Epithelial cell of esophagus (primary cell): ENCODE measurements at places on chromosomes 12 and 14.

DNA sequence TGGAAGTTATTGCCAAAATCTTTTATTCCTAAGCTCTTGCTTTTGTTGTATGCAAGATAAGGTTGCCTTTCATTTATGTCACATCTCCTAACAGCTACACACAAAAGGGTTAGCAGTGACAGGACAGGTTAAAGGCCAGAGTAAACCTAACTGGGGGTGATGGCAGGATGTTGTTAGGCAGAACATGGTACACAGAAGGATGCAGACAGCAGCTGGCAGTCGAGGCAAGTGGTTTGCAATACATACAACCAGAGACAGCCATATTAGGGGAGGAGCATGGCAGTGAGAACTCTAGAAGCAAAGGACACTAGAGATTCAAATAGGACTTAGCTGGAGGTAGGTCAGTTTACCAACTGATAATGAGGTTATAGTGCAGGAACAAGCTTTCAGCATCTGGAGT is 2.7 kb upstream of the ABCD2 start:
- DNase-seq, result no peak

DNA sequence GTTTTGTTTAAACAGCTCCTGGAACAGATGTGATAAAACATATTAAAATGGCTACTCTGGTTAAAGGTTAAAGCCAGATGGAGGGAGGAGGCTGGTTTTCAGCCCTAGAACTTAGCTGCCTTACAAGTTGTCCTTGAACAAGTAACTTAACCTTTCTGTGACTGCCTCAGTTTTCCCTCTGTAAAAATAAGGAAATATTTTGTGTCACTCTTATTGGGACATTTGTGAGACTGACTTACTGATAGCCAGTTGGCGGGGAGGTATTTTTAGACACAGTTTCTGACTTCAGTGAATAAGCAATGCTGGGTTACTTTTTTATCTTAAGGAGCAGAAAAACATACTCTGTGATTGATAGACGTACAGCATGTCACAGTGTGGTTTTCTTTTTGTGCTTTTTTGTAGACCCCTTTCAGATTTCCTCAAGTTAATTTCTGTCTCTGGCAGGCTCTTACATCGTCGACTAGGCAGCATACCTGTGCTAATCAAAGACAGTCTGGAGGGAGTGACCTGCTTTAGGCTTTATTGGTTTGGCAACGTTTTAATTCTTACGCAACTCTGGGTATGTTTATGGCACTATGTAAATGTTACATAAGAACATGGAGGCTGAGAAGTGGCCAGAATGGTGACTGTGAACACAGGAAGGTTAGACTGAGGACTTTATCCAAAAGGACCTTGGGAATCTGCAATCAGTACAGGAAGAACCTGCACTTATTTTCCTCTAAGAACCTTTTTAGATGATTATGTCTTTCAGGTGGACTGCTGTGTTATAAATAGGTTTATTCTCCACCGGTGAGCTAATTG is 3.3 kb downstream of the ACVR1B start:
- DNase-seq, result peak; percentile 91

- DNase-seq, result peak; percentile 75
Measured at GRCh38 chr14:74612350-74613021, 449 bp upstream of the LTBP2 start.

- DNase-seq, result no peak
Measured at GRCh38 chr12:132689227-132689626, 1.8 kb downstream of the PXMP2 start.

DNA sequence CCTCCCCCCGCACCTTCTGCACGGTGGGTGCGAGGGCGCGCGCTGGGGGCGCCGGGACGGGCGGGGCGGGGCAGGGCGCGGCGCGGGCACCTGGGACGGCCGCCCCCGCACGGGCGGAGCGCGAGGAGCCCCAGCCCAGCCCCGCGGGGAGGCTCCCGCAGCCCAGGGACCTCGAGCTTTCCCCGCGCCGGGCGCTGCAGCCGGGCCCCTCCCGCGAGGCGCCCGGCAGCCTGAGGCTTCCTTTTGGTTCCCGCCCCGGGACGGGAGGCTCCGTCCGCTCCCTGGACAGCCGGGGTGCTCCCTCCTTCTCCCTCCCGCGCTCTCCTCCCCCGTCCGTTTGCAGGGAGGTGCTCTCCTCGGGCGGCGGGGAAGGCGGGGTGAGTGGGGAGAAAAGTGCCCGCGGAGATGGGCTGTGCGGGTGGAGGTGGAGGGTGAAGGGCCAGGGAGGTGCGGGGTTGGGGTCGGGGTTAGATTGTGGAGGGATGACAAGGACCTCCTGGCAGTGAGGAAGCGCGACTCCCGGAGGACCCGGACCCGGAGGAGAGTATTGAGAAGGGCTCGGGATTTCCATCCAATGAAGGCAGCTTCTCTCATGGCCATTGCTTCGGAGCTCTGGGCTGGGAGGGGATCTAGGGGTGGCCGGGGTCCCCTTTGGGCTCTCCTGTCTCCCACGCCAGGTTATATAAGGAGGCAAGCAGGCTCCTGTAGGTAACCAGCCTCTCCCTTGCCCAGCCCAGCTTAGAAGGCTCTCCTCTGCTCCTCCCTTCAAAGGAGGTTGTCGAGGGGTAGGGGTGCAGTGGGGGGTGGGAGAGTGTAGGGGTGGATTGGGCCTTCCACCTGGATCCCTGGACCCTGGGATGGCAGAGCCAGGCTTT is 645 bp downstream of the JDP2 start:
- peak; percentile 21 for DNase-seq

DNA sequence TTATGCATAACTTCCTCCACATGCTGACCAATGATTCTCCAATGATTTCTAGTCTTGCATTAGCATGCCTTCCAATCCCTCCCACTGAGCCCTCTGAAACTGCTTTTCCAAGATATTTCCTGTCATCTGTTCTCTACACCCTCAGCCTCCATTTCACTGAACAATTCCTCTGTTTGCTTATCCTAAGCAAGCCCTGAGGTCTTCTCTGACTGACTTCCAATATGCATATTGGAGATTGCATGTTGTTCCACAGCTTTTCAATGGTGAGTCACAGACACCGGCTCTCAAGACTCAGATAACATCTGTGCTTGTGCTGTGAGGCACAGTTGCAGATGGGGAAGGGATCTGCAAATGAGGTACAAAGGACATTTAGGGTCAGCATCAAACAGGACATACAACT is 141.0 kb downstream of the SLC16A7 start:
- DNase-seq, result peak; percentile 77

- DNase-seq, result peak; percentile 53
Measured at GRCh38 chr12:27015730-27016076, 1.5 kb upstream of the TM7SF3 start.

DNA sequence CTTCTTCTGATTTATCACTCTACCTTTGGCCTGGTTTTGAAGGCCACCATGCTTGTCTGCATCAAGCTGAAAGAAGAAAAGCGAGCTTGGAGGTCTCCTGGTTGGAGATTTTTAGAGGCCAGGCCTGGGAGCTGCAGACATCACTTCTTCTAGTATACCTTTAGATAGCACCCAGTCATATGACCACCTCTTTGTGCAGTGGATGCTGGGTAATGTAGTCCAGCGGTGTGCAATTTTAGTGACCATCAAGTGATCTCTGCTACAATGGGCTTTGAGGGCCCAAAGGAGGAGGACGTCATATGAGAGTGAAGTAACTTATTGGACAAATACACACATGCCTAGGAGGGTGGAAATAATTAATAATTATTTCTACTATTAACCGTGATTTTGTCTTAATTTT is 15.2 kb upstream of the WNT5B start:
- DNase-seq, result no peak

GRCh38 chr12:100114574-100114973 is 28.1 kb downstream of the BLTP3B start:
- DNase-seq, result no peak

- DNase-seq, result peak; percentile 94
Measured at GRCh38 chr14:63492391-63492790, 50.8 kb downstream of the PPP2R5E start.

GRCh38 chr14:24167469-24168114 is 4.3 kb upstream of the REC8 start:
- DNase-seq, result no peak

- no peak for DNase-seq
Measured at GRCh38 chr14:34387974-34388516, 74.0 kb downstream of the SPTSSA start.

DNA sequence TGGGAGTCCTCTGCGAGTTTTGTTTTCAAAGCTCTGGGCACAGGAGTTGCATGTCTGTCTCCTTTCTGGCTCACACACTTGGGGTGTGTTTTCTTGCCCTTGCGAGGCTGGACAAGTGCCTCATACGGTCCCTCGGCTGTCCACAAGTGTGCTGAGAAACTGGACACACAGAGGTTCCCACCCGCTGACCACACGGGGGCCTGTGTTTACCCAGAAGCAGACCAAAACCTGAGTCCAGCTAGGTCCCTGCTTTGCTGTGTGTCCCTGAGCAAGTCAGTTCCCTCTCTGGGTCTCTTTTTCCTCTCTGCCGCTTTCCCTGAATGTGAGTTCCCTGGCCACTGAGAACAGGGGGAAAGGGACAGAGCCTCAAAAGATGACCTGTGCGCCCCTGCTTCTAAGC is 678 bp upstream of the OAS2 start:
- DNase-seq, result no peak

GRCh38 chr12:131642771-131643170 is 68.1 kb upstream of the SFSWAP start:
- DNase-seq, result no peak

DNA sequence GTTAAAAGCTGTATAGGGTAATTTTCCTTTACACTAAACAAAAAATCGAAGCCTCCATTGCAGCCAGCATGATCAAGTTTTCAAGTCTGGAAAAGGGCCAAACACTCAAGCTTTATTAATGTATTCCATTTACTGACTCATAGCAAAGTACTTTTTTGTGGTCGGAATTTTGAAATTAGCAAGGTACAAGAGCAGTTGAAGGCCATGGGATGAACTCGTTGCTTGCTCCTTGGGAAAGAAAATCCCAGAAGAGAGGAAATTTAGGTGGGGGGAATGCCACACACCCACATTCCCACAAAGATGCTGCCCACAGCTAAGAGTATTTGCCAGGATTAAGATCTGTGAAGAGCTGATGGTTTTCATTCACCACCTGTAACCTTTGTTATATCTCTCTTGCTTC is 333.7 kb downstream of the EGLN3 start:
- DNase-seq, result peak; percentile 84

DNA sequence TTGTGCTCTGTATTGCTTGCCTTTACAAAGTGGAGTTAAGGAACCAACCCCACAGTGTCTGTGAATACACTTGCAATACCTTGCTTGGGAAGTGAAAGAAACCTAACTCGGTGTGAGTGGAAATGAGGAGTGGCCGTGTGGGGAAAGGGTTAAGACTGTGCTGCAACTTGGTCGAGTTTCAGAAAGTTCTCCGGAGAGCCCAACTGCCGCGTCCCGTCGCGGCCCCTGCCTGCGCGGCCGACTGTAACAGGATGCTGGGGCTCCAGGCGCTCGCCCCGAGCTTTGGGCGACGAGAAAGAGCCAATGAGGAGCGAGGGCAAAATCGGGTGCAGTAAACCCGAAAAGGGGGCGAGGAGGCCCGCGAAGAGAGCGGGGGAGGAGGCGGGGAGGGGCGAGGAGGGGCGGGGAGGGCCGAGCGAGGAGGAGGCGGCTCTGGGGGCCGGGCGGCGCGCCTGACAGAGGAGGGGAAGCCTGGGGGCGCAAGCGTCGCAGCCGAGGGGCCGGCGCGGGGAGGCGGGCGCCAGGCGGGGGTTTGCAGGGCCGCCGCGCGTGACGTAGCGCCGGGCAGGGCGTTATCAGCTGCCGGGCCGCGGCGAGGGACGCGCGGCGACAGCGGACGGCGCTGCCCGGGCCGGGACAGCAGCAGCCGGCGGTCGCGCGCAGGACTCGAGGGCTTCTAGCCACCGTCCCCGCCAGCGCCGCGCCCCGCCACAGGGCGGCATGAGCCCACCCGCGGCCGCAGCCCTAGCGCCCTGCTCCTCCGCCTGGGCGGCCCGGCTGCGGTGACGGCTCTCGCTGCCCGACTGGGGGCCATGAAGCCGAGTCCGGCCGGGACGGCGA is at the start of gene DACT1:
TSS of gene DACT1 (plus strand) at position 572 of the 840 bp plus-strand sequence. CDS start at position 813, 241 bp downstream.
- DNase-seq, result no peak

- peak; percentile 16 for DNase-seq
Measured at GRCh38 chr12:130192642-130193345, 30.5 kb downstream of the FZD10 start.

DNA sequence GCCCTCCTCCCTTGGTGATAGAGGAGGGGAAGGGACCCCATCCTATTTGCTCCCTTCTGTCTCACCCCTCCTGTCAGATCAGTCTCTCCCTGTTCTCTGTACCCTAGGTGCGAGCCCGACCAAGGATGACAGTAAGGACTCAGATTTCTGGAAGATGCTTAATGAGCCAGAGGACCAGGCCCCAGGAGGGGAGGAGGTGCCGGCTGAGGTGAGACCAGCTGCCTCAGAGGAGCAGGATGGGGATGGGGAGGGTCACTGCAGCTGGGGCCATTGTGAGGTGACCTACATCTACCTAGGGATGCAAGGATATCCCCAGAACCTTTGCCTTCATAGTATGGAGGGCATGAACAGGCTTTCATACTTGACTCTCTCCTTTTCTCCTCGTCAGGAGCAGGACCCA is 22.2 kb downstream of the AGAP2 start:
- DNase-seq, result no peak

GRCh38 chr14:22488522-22489243 is 100.3 kb downstream of the DAD1 start:
- DNase-seq, result no peak

GRCh38 chr14:69960296-69960695 is 81.1 kb downstream of the SMOC1 start:
- no peak for DNase-seq

DNA sequence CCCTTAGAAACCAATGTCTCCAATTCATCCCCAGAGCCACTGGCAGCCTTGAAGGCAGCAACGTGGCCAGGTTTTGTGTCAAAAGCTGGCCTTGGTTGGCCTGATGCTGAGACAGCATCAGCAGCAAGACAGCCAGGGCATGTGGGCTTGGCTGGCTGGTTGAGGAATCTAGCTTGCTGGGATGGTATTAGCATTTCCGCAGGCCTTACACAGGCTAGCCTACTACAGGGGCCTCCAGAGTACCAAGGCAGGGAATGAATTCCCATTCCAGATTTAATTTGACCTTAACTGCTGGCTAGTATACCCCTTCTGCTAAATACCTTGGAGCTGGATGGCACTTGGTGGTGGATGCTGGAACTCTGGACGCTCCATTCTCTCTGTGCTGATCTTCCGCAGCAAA is 15.8 kb downstream of the NGDN start:
- no peak for DNase-seq

- no peak for DNase-seq
Measured at GRCh38 chr12:131445795-131446194, 265.1 kb upstream of the SFSWAP start.

- DNase-seq, result no peak
Measured at GRCh38 chr14:56774503-56774902, 35.8 kb downstream of the OTX2 start.

DNA sequence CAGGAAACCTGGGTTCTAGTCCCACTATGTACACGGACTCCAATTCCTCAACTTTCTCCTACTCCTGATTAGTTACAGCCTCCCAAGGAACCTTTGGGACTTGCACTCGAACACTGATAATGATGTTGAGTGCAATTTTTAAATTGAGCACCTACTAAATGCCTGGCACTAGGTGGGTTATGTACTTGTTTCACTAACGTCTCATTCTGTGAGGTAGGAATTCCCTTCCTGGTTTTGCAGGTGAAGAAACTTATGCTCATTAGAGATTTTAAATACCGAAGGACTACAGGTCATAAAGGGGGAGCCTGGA is 536 bp downstream of the PARPBP start:
- DNase-seq, result no peak

- DNase-seq, result no peak
Measured at GRCh38 chr12:56948457-56948777, 9.0 kb downstream of the RDH16 start.
